ENCODE measurements at places on chromosomes 3 and 15. TPM values are rescaled to one million over a fixed set of nuclear protein-coding genes. Genes with fewer than 3 reads are reported as not detected.

GRCh38 chr3:195461594-195462307, 18.9 kb upstream of the ACAP2 start:
- peak; percentile 11 for DNase-seq

DNA sequence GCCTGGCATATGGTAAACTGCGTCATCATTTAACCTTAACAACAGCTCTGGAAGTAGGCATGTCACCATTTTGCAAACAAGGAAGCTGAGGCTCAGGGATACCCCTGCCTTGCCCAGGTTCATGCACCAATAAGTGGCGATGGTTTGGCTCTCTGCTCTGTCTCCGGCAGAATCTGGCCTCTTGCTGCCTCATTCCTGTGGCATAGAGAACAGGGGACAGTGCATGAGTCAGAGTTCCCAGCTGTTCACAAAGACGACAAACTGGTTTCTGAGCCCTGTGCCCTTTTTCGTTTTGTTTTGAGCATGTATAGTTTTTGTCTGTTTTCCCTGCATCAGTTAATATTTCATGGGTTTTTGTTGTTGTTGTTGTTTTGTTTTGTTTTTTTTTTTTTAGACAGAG, 236.8 kb downstream of the OPA1 start:
- DNase-seq: peak; percentile 76

DNA sequence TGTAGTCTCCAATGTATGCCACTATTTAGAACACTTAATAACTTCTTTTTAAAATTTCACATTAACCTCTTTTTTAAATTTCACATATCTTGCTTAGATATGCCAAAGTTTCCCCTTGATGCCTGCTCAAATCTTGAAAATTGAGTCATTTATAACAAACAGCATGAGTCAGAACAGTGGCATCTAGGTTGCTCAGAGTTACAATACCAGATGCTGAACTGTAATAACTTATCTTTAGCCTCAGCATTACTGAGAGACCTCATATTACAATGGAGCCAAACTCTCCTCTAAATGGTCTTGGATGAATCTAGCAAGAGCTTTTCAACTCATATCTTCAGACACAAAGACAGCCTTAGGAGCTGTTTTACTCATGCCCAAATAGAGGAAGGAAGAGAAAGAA, 439.3 kb upstream of the ARPP21 start:
- no peak for DNase-seq

- DNase-seq: no peak
Observed at GRCh38 chr15:62896380-62896866, 146.1 kb upstream of the TPM1 start.

DNA sequence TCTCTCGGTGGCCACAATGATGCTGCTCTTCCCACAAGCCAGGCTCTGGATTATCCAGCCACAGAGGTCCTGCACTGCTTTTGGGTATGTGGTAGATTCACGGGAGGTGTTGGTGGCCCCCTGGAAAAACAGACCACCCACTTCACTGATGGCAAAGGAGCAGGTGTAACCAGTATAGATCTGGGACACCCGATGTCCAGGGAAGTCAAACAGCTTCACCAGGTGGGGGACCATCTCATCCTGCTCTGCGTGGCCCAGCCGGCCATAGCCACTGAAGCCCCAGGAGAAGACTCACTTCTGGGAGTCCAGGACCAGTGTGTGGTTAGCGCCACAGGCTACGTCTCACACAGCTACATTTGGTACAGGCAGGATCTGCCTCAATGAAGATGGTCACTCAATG, 62.6 kb downstream of the CHCHD6 start:
- no peak for DNase-seq

DNA sequence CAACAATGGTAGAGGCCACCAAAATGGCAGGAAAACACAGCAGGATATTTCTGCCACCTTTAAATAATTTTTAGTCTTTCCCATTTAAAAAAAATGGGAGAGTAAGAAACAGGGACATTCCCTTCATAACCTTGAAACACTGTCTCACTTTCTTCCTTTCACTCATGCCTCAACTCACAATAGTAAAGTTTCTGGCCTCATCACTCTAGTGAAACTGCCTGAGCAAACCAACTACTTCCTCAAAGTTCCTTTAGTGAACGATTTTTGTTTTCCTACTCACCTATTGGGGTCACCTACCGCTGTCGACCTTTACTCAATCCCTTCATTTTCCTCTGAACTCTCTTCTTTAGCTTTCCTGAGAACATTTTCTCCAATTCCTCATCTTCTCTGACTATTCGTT, 33.0 kb downstream of the SHC4 start:
- no peak for DNase-seq

GRCh38 chr3:166764698-166765318, 615.3 kb downstream of the ZBBX start:
- no peak for DNase-seq

DNA sequence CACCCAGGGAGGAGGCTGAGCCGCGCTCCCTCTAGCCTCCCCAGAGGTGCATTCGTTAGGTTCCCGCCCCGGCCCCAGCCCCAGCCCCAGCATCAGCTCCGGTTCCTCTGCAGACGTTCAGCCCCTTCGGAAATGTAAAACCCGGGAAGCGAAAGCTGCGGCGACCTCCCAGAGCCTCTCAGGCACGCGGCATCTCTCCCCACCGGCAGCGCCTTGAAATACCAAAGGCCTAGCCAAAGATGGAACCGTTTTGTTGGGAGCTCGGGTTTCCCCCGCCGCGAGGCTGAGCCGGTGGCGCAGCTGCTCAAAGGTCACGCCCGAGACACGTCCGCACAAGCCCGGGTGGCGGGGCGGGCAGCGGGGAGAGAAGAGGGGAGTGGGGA, 77.8 kb upstream of the HES1 start:
- DNase-seq: peak; percentile 40

DNA sequence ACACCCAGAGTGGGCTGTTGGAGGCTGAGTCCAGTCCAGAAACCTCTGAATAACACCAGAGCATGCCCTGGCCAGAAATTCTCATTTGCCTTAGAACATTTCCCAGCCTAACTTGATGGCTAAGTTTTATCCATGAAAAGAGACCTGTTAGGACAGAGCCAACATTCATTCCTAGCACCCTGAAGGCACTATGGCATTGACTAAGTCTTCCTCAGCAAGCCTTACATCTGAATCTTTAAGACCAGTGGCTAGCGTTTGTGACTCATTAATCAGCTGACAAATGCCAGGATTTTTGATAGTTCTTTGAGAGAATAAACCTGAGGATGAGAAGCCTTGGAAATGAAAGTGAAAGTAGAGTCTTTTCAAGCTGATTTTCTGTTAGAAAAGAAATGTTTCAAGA, 1087.1 kb upstream of the ALCAM start:
- DNase-seq: no peak

DNA sequence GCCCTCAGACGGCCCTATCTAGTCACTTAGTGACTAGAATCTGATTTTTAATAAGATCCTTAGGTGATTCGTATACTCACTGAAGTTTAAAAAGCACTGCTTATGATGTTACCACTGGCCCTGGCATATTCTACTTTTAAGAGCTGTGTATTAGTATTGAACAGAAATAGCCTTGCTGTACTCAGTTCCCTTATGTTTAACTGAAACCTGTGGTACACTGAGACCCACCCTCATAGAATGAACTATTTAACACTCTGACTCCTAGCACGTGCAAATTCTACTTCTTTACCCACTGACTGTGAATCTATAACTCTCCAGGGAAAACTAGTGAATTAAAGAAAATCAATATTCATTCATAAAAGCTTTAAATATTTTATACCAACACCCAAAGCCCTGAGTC, 108.9 kb downstream of the CCNL1 start:
- DNase-seq: no peak

DNA sequence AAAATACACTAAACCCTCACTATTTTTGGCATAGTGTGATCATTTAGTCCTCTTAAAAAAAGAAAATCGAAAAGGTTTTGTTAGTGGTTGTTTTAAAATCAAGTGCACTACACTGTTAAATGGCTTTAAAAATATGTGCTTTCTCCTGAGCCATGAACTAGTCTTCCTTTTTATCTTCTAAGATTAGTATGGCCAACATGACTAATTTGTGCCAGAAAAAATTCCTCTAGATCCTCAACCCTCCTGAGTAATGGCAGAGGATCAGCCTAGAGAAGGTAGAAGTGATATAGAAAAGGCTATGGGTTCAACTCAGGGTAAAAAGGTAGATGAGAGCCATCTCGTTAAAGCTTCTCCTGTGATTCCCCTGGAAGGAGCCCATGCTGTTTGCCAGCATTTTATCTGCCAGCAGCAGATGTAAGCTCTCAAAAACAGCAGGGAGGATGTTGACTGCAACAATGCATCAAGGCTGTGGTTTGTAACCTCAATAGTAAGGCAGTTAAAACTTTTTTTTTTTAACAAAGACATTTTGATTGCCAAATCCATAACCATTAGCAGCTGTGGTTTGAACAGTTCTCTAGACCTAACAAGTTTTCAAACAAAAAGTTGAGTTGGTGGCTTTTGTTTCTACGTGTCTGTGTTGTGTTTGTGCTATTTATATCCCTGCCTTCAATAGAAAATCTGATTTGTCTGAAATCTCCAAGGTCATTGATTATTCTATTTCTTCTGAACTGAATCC, 30.2 kb upstream of the ZNF609 start:
- peak; percentile 32 for DNase-seq

DNA sequence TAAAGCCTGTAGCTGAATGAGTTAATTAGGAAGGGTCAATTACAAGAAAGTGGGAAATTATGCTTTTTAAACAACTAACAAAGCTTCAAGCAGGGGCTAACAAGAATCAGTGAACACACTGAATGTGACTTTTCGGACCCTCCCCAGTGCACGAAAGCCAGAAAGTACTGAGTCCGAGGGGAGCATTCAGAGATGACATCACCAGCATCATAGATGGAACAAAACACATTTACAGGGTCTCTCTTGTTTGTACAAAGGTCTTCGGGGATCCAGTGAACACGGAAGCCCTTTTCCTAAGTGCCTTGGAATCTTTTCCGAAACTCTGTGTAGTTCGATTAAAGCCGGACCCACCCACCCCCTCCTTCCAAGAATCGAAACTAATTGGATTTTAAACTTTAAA, 829 bp downstream of the DCP1A start:
- DNase-seq: no peak

DNA sequence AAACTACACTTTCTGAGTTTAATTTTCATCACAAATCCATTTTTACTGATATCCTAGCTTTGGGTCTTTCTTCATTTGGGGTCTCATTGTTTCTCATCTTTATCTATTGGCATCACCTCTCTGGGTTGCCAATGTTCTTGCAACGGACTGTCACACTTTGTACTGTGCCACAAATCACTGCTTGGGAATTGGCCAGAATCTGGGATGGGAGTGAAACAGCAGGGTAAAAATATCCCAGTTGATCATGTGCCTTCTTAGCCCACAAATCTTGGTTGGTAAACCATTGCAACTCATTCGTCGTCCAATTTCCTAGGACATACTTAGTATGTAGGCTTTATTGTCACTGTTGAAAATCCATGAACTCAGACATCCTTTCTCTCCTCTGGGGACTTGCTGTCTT, 698.5 kb downstream of the OTOL1 start:
- DNase-seq: no peak

DNA sequence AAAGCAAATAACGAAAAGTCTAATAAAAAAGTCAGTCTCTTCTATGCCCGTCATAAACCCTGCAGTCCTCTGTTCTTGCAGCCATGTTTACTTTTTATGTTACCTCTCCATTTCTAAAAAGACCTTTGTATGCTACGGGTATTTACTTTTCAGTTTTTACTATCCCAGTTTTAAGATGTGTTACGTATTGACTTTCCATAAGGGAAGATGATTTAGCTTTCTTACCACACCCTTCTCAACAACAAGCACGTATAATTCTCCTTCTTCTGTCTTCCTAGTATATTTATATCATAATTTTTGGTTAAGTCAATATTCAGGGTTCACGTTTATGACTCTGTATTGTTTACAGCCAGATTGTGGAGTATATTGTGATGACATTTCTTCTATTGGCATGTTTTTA, 10.8 kb downstream of the TRNT1 start:
- no peak for DNase-seq

GRCh38 chr15:85000189-85000864, 18.7 kb downstream of the PDE8A start:
- DNase-seq: no peak

DNA sequence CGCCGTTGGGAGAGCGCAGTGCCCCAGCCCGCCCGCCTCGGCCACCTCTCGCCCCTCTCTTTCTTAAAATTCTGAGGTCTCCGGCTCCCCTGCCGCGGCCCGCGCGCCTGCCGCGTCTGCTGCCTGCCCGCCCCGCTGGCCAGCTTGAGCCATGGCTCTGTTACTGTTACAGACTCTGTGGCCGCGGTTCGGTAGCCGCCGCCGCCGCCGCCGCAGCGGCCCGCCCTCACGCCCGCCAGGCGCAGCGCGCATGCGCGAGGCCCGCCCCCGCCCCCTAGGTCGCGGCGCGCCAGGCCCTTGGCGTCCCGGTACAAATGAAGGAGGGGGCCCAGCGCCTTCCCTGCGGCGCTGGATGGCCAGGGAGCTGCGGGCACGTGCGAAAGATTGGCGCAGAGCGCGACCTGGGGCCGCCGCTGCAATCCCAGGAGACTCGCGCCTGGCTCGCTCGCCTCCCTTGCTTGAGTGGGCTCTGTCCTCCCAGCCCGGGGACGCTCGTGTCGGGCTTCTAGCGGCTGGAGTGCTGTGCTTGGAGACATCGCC, at the start of gene ONECUT1:
ONECUT1 (minus strand) TSS at position 168 of the 540 bp plus-strand sequence. CDS start 452 bp downstream, outside the sequence.
- DNase-seq: no peak

- DNase-seq: no peak
Observed at GRCh38 chr15:45133561-45133920, 3.7 kb downstream of the DUOX1 start.

GRCh38 chr3:53303957-53304356, 43.4 kb downstream of the DCP1A start:
- DNase-seq: no peak

DNA sequence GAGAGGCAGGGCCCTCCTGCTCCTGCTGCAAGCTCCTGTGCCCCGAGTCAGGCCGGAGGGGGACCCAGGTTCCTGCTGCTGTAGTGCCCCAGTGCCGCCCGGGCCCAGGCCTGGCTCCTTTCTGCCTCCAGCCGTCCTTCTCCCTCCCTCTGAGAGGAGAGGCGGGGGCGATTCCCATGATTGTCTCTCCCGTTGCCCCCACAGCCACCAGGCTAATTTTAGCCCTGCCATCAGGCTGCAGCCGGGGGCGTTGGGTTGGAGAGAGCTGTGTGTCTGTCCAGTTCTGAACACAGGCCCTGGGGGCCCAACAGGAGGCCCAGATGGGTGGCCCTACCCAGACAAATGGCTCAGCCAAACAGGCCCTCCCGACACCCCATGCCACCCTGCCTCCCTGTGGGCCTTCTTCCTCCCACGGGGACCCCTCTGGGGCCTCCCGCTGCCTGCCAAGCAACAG, 214.8 kb downstream of the TBC1D2B start:
- DNase-seq: peak; percentile 75

- DNase-seq: no peak
Observed at GRCh38 chr3:28867836-28868235, 413.0 kb upstream of the RBMS3 start.

- no peak for DNase-seq
Observed at GRCh38 chr3:49104052-49104426, 518 bp downstream of the QARS1 start.

PPARG gene
- total RNA-seq: 14.1 TPM

TM6SF1 gene
- 2.6 TPM for total RNA-seq

KIF23 gene
- total RNA-seq: 3.2 TPM

AGBL1 gene
- total RNA-seq: not detected

PIGX gene
- total RNA-seq: 20.9 TPM

ACKR4 gene
- 4.3 TPM for total RNA-seq

CLRN1 gene
- total RNA-seq: not detected

ACAD11 gene
- total RNA-seq: 18.3 TPM

RLBP1 gene
- total RNA-seq: not detected

TRMT10C gene
- total RNA-seq: 19.6 TPM

ROBO2 gene
- 2.0 TPM for total RNA-seq

UROC1 gene
- total RNA-seq: not detected

WDR76 gene
- 7.4 TPM for total RNA-seq

CXCR6 gene
- total RNA-seq: 0.72 TPM

BTLA gene
- total RNA-seq: 2.6 TPM

CKMT1A gene
- total RNA-seq: 36.8 TPM
